CMK (cell line): ENCODE measurements at places on chromosomes 11 and 22.

DNA sequence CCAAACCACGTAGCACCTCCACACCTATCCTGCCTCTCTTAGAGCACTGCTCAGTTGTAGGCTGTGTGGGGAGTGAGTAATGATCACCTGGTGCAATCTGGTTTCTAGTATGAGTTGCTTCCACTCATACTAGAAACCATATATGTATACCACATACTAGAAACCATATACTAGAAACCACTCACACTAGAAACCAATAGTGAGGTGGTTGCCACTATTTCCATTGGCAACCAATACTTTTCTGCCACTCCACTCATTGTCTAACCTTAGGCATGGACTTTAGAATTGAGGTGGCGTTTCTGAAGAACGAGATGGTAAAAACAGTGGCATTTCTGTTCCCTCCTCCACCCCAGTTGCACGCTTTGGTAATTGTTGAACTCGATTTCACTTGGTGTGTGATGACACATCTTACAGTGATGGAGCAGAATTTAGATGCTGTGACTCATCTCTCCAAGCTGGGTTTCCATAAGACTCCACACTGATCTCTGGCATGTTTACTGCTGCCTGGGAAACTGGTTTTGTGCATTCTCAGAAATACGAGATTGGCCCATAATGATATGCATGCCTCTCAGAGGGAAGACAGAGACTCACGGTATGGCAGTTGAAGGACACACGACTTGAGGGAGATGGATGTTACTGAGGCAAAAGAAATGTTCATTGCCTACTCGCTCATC lies 82.9 kb downstream of the KIRREL3 start:
- no peak for DNase-seq

DNA sequence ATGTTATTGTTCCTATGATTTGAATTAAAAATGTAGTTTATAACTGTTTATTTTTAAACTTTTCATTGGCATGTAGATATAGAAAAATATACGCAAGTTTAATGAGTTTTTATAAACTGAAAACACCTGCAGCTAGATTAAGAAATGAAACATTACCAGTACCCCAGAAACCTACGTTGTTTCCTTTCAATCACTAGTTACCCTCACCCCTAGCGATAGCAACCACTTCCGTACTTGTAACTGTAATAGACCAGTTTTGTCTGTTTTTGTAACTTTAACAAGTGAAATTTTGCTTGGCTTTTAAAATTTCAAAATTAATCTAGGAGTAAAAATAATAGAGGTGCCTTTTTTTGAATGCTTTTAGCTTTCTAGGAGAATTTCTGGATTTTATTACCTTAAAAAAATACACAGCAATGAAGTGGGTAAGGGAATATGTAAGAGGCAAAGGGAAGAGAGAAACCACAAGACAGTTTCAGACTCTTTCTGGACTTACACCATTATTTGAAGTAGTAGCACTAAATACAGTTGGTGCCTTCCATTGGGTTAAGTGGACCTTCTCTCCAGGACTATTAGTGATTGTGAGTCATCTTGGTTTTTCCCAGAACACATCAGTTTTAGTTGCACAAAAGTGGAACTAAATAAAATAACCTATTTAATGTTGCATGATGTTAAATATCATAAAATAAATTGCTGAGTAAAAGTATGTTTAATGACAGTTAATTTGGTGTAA lies 18.7 kb upstream of the NAT10 start:
- no peak for DNase-seq

GRCh38 chr11:40125054-40125453 lies 1334.4 kb downstream of the LRRC4C start:
- no peak for DNase-seq

- no peak for DNase-seq
Observed at GRCh38 chr22:39575552-39575825, 4.9 kb downstream of the CACNA1I start.

DNA sequence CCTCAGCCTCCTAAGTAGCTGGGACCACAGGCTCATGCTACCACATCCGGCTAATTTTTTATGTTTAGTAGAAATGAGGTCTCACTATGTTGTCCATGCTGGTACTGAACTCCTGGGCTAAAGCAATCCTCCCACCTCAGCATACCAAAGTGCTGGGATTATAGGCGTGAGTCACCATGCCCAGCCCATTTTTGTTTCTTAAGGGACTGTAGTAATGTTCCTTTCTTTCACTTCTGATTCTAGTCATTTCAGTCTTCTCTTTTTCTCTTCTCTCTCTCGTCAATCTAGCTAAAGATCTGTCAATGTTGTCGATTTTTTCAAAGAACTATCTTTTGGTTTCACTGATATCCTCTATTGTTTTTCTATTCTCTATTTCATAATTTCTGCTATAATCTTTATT lies 111.0 kb upstream of the APOA1 start:
- DNase-seq = no peak

GRCh38 chr22:27804470-27805297 lies 3.1 kb upstream of the MN1 start:
- DNase-seq = peak; percentile 43

DNA sequence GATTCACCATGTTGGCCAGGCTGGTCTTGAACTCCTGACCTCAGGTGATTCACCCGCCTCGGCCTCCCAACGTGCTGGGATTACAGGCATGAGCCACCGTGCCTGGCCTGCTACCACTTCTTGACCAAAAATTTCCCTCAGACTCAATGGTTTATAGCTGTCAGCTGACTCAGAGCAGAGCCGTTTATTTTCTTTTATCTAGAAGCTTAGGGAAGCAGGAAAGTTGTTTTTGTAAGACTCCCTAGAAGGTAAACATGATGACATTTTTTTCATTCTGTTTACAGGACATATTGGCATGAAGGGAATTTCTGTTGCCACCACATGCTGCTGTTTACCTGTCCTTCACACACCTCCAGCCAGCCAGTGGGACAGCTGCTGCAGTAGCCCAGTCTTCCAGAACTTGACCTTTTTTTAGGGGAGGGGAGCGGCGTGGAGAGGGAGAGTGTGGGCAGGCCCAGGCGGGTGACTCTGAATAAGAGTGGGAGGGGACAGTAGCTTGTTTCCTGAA lies 56.1 kb upstream of the PTPRJ start:
- DNase-seq = no peak

DNA sequence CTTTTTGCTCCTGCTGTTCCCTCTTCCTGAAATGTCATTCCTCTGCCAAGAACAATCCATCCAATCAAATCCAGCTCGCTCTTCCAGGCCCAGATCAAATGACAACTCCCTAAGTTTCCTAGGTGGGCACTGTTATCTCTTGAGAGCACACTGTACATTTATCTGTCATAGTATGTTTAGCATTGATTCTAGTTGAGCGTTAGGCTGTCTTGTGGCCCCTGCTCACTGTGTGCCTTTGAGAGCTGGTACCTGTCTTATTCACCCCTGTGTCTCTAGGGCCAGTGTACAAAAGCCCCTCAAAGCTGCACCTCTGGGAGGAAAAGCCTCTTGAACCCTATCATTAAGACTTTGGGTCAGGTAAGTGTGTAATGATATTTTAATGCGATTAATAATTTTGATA lies 7.1 kb upstream of the LMO2 start:
- DNase-seq = no peak

GRCh38 chr22:49549256-49550140 lies 278.2 kb downstream of the BRD1 start:
- DNase-seq = no peak

GRCh38 chr11:85857098-85857497 lies 1.9 kb downstream of the CCDC83 start:
- no peak for DNase-seq

DNA sequence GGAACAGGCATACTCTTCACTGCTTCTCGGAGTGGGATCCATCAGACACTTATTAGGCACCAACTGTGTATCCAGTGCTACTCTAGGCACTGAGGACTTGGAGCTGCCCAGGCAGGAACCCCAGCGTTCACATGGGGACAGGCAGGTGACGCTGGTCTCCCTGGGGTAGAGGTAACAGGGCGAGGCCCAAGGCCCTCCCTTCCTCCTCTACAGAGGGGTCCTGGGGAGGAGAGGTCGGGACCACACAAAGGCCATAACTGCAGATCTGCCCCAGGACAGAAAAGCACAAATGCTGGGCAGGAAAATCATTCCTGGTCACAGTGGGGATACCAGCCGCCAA lies 262.2 kb downstream of the BRD1 start:
- DNase-seq = no peak

DNA sequence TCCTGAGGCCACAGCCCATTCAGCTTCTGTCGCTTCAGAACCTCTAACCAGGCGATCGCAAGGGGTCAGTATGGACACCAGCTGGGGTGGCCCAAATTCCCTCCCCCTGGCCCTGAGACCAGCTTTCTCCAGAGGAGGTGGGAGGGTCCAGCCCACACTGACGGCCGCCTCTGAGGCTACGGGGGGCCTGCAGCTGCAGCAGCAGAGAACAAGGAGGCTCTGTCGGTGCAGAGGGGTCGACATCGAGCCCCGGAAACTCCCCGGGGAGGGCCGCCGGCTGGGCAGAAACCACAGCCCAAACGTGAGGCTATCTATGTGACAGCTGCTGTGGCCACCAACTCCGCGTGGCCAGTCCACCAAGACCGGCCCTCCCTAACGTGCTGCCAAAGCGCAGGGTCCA lies 40.8 kb downstream of the ELFN2 start:
- no peak for DNase-seq

DNA sequence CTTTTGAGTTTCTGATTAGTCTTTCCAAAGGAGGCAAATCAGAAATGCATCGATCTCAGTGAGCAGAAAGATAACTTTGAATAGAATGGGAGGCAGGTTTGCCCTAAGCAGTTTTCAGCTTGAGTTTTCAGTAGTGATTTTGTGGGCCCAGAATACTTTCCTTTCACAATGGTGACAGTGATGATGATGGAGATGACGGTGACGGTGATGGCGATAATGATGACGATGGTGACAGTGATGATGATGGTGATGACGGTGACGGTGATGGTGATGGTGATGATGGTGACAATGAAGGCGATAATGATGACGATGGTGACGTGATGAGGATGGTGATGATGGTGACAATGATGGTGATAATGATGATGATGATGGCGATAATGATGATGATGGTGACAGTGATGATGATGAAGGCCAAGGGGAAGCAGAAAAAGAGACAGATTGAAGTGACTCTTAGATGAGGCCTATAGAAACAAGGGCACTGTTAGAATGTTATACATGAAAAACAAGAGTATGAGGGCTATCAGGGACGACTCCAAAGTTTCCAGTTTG lies 153.4 kb upstream of the B3GAT1 start:
- DNase-seq = no peak

DNA sequence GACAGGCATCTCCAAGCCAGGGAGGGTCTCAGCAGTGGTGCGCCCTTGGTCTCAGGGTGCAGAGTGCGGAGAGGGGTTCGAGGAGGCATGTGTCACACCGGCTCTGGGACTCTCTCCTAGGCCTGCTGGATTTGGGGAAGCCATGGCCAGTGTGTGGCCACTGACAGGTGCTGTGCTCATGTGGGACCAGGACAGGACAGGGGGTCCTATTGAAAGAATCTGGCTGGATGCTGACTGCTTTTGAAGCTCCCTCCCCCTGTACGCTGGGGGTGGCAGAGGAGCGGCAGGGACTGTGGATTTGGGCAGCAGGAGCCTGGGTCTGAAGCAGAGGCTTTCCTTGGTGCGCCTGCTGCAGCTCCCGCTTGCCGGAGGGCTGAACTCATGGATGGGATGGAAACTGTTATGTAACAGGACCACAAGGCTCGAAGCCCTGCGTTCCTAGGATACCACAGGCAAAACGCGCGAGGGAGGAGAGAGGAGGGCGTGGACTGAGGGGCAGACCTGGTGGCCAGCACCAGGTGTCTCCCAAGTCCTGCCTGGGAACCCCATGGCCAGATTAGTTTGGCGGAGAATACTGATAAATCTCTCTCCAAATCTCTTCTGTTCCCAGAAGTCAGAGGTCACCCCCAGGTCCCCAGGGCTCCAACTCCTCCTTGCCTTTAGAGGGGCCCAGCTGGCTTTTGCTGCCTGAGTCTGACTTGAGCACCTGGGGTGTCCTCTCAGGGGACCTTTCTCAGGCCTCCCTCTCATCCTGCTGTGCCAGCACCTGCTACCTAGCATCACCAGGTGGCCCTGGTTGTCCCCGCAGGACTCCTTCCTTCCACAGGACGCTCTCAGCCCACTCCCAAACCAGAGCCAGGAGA lies 13.8 kb upstream of the TEF start:
- DNase-seq = no peak

GRCh38 chr22:40922484-40923303 lies 28.5 kb upstream of the RBX1 start:
- peak; percentile 17 for DNase-seq

GRCh38 chr11:95282291-95282751 lies 51.3 kb upstream of the SESN3 start:
- DNase-seq = no peak

DNA sequence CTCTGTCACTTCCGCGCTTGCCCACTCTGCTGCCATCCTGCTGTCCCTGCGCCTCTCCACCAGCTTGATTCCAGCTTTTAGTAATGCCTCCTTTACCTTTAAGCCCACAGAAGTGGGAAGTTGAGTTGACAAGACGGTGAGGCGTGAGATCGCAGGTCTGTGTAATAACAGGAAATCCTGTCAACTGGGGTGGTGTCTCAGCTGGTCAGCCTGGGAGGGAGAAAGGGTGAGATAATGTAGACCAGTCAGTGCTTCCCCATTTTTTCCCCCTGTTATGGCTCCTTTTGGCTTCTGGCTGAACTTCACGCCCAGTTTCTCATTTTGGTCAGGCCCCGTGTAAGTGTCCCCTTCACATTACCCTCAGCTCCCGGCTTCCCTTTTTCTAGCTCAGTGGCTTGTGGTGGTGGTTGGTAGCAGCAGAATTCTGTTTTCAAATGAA lies 98.9 kb downstream of the TRAF6 start:
- no peak for DNase-seq

DNA sequence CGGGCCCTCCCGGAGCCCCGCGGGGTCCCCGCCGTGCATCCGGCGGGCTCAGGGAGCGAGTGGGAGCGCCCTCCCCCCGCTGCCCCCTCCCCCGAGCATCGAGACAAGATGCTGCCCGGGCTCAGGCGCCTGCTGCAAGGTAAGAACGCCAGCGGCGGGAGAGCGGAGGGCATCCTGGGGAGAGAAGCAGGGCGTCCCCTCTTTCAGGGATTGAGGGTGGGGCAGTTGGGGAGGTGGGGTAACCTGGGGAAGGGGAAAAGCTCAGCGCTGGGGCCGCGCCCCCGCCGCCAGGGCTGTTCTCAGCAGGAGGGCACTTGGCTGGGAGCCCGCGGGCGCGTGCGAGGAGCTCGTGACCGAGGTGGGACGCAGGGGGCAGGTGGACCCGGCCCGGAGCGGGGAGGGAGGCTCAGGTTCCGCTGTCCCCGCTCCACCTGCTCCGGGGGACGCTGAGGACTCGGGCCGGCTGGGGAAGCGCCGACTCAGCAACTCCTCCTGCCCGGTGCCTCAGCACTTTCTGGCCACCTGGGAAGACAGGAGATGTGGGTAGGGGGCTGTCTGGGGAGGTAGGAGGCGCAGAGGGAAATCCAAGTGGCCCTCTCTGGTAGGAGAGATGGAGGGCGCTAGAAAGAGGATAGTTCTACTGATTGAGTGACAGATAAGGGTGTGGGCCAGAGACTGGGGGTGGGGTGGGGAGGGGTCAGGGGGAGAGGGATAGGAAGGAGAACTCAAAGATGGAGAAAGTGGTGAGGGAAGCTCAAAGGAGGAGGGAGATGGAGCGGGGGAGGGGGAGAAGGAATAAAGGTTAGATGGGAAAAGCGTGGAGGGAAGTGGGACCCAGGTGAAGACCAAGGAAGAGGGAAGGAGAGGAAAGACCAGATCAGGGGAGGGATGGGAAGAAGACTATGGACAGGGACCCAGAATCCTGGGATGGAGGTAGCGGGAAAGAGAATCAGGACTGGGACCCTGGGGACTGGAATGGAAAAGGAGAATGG lies 726 bp downstream of the RTN4RL2 start:
- DNase-seq = no peak
